ENCODE measurements at places on chromosomes 12 and 14. TPM values are rescaled to one million over a fixed set of nuclear protein-coding genes. Genes with fewer than 3 reads are reported as not detected.
A peak's percentile ranks its signal among the peaks of the same experiment; 100 is the strongest.

- DNase-seq = no peak
These were observed 206.7 kb downstream of the AACS start for GRCh38 chr12:125271892-125272291.

DNA sequence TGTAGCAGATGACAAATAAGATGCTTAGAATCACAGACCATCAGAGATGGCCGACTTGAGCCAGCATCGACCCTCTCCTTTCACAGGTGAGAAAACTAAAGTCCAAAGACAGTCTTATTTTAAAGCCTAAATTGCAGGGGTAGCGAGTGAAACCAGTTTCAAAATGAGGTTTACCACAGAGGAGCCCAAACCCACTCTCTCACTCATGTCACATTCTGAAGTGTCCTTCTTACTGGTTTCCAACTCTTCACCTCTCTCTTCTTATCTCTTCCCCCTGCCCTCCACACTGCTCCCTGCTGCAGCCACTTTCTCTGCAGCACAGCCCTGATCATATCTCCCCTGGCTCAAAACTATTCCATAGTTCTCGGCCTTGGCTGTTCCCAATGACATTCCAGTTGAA, 57.0 kb upstream of the NID2 start:
- DNase-seq = no peak

The DDIT3 gene
- total RNA-seq = 34.0 TPM

- no peak for DNase-seq
These were observed 68.3 kb upstream of the TBPL2 start for GRCh38 chr14:55508676-55509075.

GRCh38 chr12:116919247-116919661, 8.5 kb downstream of the FBXW8 start:
- no peak for DNase-seq

- DNase-seq = peak; percentile 80
These were observed 94.5 kb downstream of the CALM1 start for GRCh38 chr14:90491221-90491885.

The RIMBP2 gene
- 1.6 TPM for total RNA-seq

GRCh38 chr12:13940335-13940865, 41.0 kb downstream of the GRIN2B start:
- no peak for DNase-seq

The JPH4 gene
- total RNA-seq = 0.85 TPM

DNA sequence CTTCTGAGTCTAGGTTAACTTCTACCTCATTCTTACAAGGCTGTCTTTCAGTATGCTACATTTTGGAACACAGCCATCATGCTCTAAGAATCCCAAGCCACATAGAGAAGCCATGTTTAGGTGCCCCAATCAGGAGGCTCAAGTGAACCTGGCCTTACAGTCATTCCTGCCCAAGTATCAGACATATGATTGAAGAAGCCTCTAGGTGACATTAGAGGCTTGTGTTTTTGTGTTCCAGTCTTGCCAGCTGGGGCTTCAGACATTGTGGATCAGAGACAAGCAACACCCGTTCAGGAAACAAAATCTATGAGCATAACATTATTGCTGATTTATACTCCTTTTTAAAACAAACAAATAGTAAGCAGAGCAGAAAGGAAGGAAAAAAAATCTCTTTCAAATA, 8.1 kb upstream of the SLC16A7 start:
- DNase-seq = no peak

DNA sequence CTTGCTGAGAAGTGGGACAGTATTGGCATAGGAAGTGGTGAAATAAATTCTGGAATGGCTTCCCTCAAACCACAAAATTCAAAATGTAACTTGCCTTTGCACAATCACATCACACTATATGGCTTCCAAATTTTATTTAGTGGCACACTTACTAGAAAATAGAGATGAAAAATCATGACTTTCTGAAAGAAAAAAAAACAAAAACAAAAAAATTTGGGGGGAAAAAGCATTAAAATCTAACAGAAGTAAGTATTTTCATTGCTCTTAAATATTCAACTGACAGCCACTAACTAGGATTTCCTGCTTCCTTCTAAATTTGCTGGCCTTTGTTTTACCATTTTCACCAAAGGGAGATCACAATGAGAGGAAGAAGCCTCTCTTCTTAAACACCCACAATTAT, 23.0 kb downstream of the ATF7 start:
- no peak for DNase-seq

GRCh38 chr14:51447411-51447810, 204.3 kb upstream of the FRMD6 start:
- DNase-seq = no peak

The SLC6A12 gene
- total RNA-seq = 0.40 TPM
